ENCODE measurements at places on chromosomes 3 and 15. TPM values are rescaled to one million over a fixed set of nuclear protein-coding genes. Genes with fewer than 3 reads are reported as not detected.

GRCh38 chr3:133649486-133650068, 12.2 kb downstream of the TOPBP1 start:
- no peak for DNase-seq

DNA sequence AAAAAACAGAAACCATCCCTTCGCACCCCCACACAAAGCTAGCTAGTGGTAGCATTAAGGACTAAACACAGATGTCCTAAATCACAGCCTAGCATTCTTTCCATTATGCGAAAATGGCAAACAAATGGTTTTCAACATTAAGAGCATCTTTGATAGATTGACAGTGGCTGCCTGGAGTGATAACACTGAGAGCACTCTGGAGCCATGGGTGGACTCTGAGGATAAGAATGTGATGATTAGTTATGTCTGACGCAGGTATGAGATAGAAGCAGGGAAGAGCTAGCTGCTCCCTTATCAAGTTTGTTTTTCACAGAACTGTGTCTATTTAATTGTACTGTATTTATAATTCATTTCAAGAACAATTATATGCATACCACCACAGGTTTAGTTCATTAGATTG, 142.9 kb downstream of the PDZRN3 start:
- no peak for DNase-seq

GRCh38 chr3:110989446-110989845, 82.2 kb upstream of the NECTIN3 start:
- no peak for DNase-seq

DNA sequence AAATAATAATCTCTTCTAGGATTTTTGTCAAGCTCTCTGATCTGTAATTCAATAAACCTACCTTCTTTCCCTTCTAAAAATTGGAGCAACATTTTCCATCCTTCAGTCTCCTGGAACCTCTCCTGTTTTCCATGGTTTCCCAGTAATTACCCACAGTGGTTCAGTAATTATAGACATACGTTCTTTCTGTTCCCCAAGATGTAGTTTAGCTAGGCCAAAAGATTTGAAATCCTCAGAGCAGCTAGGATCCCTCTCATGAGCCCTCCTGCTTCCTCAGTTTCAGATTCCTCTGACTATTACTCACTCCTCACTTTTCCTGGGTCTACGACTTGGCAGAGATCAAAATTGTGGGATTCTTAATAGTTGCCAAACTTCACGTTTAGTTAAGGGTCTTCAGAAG, 76.9 kb upstream of the IGSF10 start:
- DNase-seq, result no peak

- no peak for DNase-seq
These were observed 346.8 kb downstream of the TBL1XR1 start for GRCh38 chr3:176850498-176850897.

GRCh38 chr3:56838448-56838847, 36.7 kb upstream of the ARHGEF3 start:
- no peak for DNase-seq

DNA sequence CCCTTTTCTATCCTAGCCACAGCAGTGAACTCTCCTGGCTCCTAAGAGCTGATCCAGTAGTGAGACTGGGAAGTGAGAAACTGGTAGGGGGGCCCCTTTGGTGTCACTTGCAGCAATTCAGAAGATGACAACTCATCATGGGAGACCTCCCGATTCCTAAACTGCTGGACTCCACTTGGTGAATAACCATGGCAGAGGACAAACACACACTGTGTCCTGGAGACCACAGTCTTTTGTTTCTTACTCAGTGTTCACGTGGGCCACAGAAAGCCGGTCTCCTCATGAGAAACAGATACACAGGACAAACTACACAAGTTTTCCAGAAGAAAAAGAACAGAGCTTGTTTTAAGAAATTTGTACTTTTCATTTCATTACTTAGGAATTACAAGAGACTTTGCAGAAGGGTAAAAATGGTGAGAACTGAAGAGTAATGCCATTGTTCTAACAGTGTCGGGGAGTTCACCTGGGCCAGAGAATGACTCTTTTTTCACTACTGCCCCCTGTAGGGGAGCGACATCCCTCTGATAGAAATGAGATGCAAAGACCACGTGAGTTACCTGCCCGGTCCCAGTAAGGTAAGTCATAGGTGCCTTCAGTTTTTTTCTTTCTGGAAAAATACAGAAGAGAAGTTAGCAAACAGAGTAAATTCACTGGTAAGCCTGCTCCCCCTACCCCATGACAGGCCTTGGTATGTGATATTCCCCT, 38.1 kb downstream of the ST3GAL6 start:
- peak; percentile 74 for DNase-seq

- DNase-seq, result no peak
These were observed 6.1 kb upstream of the CLSTN2 start for GRCh38 chr3:139928708-139929505.

DNA sequence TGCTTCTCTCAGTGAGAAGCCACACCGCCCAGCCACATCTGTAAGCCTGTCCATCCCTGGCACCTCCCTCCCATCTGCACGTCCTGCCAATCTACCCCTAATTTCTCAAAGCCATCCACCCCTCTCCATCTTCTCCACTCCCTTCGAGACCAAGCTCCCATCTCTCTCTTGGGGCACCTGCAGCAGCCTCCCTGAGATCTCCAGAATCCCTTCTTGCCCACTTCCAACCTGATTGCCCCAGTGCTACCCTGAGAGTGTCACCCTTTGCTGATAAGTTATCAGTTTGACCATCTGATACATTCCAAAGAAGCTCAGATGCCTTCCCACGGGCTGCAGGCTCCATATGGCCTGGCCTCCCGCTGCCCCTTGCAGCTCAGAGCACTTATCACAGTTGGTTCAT, 496.1 kb downstream of the SHQ1 start:
- DNase-seq, result no peak

DNA sequence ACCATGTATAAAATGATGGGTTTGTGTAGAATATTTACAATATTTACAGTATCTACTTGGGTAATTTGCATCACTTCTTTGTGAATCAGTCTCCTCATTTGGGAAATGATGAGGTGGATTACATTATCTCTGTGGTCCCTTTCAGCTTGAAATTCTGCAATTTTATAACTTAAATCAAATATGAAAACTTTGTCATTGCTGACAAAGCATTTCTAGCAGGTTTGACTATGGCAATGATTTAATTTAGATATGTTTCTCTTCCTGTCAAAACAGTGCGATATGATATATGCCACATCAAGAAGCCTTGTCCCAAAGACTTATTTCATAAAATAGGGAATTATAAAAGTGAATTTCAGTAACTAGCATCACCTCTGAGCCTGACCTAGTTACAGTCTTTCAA, 315.8 kb upstream of the MEIS2 start:
- no peak for DNase-seq

- DNase-seq, result no peak
These were observed 439.9 kb downstream of the TBL1XR1 start for GRCh38 chr3:176757429-176757828.

DNA sequence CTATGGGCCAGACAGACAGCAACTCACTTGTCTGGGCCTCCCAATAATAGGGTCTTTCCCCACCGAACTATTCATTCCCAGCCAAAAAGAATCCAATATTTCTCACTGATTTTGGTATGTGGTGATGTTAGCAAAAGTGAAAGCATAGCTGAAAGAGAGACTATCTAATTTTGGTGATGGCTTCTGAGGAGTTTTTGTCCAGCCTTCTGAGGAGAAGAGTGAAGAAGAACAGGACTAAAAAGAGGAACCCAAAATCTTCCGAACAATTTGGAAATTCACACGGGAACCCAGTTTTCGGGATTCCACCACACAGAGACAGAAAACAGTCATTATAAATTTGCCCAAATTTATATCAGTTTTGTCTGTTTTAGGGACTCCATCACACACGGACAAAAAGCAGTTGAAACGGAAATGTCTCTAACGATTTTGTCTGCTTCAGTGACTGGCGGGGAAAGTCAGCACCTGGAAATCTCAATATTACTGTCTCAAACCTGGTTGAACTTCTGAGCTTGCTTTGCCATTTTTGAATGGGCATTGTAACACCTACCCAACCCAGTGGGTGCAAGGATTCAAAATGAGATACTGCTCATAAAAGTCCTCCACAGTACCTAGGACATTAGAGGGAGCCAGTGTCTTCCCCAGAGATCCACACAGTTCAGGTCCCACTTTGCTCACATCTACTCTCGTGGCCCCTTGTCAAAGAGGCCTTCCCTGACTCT, 9.1 kb downstream of the CD80 start:
- DNase-seq, result no peak

The ALG1L2 gene
- not detected for total RNA-seq

The GRM2 gene
- not detected for total RNA-seq

The ERICH6 gene
- total RNA-seq, result not detected

The GREM1 gene
- under 0.01 TPM for total RNA-seq

The DUOXA2 gene
- total RNA-seq, result not detected

The ITGB5 gene
- 103 TPM for total RNA-seq

The GOLGA6L9 gene
- 1.8 TPM for total RNA-seq

The ACAD9 gene
- 31.7 TPM for total RNA-seq

The SLC2A2 gene
- not detected for total RNA-seq

The PIAS1 gene
- total RNA-seq, result 23.0 TPM

The BOC gene
- not detected for total RNA-seq
